ENCODE measurements at places on chromosomes 2 and 18. TPM values are rescaled to one million over a fixed set of nuclear protein-coding genes. Genes with fewer than 3 reads are reported as not detected.

GRCh38 chr2:205193836-205194228, 488.5 kb upstream of the NRP2 start:
- DNase-seq = no peak

DNA sequence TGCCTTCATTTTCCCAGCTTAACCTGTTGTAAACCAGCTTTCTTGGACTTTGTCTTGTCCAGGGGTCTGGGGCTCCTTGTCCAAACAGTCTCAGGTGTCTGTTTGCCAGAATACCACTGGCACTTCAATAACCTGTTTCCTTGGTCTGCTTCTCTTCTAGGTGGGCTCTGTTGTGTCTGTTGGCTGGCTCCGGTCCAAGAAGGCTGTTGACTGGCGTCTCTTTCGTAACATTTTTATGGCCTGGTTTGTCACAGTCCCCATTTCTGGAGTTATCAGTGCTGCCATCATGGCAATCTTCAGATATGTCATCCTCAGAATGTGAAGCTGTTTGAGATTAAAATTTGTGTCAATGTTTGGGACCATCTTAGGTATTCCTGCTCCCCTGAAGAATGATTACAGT, 17.0 kb downstream of the SLC20A1 start:
- no peak for DNase-seq

DNA sequence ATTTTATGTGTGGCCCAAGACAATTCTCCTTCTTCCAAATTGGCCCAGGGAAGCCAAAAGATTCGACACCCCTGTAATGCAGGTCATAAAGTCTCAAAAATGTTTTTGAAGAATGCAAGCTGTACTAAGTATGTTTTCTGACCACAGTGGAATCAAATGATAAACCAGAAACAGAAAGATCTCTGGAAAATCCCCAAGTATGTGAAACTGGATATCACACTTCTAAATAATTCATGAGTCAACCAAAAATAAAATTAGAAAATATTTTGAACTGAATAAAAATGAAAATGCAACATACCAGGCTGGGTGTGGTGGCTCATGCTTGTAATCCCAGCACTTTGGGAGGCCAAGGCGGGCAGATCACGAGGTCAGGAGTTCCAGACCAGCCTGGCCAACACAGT, 34.1 kb upstream of the UBE2F start:
- DNase-seq = no peak

DNA sequence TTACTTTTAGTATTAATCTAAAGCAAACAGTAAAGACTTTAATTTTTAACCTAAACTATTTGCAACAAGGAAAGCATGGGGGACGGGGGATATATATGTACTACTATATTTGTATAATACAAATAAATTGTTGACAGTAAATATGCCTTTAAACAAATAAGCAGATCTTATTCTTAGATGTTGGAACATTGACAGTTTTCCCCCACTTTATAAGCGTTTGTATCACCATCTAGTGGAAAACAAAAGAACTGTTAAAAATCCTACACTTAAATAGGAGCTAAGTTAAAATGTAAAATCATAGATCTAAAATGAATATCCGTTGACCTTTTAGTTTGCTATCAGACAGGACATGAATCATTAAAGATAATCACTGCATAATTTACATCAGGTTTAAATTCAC, 50.0 kb downstream of the RBBP8 start:
- DNase-seq = no peak

- DNase-seq = no peak
Observed at GRCh38 chr2:97740590-97741182, 27.3 kb downstream of the ZAP70 start.

Gene POMC
- total RNA-seq = not detected

Gene SLC14A1
- total RNA-seq = 0.24 TPM

- no peak for DNase-seq
Observed at GRCh38 chr2:176110415-176111308, 3.6 kb downstream of the HOXD11 start.

DNA sequence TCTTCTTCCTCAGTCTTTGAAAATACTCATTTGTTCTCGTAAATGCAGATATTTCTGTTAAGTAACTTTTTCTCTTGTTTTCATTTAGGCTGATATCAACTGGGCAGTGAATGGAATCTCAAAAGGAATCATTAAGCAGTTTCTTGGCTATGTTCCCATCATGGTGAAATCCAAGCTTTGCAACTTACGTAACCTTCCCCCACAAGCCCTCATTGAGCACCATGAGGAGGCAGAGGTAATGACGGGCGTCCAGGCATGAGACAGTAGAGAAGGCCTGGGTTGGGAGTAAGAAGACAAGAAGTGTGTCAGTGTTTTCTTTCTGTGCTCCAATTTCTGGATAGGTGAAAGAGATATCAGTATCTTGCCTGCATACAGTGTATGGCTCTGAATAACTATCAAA, 5.1 kb downstream of the POLR1B start:
- DNase-seq = no peak

Gene ANO7
- total RNA-seq = 1.3 TPM

Gene CNNM3
- total RNA-seq = 22.4 TPM

Gene TEKT4
- total RNA-seq = not detected

GRCh38 chr2:17545680-17546613, 5.5 kb downstream of the VSNL1 start:
- DNase-seq = no peak

Gene GALNT3
- 3.2 TPM for total RNA-seq

Gene POU3F3
- total RNA-seq = 35.5 TPM

DNA sequence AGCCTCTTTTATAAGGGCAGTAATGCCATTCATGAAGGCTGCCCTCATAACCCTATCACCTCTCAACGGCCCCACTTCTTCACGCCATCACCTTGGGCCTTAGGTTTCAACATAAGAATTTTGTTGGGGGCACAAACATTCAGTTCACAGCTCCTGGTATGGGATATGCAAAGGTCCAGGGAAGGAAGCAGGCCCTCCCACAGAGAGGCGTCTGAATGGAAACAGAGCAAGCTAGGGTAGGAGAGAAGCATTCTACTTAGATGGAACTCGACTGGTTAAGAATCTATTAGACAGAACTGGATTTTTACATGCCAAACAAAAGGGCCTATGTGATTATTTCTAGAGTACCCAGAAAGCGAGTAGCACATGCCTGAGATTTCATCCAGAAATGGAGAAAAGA, 42.8 kb downstream of the PROKR1 start:
- DNase-seq = no peak
